ENCODE measurements at places on chromosomes 5 and 9.

DNA sequence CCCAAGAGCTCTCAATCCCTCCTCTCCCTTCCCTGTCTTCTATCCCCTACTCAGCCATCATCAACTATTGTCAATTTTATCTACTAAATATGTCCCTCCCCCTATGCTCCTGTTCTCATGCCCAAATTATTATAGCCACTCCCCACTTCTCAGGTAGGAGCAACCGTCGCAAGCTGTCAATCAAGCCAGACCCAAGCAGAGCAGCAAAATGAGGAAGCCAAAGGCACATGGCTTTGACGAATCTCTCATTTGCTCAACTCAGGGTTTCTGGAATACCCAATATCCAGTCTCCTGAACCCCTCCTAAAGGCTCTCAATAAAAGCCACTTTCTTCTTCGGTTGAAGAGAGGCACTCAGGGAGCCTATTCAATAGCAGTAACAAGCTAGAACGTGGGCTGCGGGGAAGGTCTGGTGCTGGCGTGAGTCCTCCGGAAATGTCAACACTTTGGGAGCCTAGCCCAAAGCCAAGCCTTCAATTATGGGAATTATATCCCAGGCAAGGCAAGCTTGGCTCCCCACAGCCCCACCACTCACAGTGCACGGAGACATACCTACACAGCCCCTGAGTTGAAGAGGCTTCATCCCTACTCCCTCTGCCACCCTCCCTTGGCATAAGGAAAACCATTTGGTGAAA, 47.7 kb downstream of the SIL1 start:
- no peak for DNase-seq

GRCh38 chr5:134420343-134420742, 8.7 kb upstream of the CDKN2AIPNL start:
- DNase-seq: no peak

GRCh38 chr9:70020991-70021571, 22.6 kb upstream of the MAMDC2 start:
- peak; percentile 33 for DNase-seq

DNA sequence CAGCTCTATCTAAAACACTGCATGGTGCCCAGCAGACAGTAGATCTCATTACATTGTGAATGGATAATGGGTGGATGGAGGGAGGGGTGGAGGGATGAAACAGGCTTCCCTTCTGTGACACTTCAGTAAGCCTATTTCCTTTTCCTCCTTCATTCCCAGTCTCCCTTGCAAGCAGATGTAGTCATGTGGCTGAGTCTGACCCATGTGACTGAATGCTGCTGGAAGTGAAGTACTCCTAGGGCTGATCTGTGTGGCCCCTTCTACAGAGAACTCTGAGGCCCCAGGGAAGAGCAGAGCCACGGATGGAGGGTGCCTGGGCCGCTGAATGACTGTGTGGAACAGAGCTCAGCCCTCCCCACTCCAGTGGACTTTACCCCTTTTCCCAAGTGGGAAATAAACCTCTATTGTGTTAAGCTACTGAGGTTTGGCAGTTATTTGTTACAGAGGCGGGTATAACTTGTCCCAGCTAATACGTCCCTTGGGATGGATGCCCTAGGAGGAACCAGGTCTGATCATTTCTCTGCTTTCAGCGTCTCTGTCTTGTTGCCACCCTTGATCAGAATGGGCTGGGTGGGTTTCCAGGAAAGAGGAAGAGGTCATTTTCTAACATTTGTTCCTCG, 176.1 kb upstream of the MVB12B start:
- DNase-seq: no peak

GRCh38 chr5:150322202-150322601, 19.5 kb upstream of the ARSI start:
- no peak for DNase-seq

DNA sequence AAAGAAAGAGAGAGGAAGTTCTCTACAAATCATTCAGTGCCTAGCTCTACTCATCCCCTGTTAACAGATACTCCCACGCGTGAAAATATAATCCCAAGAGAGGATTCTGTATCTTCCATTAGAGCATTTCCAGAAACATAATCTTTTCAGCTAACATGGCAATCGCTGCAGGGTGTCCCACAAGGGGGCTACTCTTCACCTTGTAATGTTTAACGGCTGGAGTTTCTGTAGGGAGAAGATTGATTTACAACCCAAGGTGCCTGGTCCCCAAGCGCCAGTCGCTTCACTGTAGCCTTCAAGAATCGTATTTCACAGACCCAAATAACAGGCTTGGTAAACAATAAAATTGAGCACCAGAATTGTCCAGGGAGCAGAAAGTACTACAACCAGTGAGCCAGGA, 318.7 kb downstream of the TLE1 start:
- no peak for DNase-seq

Data from renal cortex interstitium (tissue), 15 donors.